ENCODE measurements at places on chromosomes 5 and 9.
A peak's percentile ranks its signal among the peaks of the same experiment; 100 is the strongest.

DNA sequence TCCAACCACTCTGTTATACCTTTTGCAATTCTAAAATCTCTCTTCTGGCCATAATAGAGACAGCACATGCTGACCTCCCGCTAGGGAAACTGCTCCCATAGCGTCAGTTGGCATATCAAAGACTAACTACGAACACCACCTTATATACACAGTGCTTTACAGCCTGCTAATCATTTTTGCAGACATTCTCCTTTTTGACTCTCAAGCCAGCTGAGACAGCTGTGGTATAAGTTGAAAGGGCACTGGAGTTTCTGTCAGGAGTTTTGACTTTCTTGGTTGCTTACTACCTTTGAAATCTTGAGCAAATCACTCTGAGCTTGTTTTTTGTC lies 160.2 kb upstream of the TBCA start:
- no peak for DNase-seq

DNA sequence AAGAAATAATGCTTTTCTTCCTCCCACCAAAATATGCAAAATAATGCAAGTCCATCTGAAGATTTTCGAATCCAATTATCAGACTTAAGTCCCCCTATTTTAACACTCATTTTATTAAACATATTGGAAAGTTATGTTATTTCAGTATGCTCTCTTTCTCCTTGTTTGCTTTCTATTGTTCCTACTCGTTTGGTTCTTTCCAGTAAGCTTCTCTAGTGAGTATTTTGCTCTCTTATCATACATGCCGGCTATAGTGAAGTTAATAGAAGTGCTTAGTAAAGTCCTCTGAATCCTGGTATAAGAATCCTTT lies 517 bp downstream of the ALDH1A1 start:
- DNase-seq = no peak

DNA sequence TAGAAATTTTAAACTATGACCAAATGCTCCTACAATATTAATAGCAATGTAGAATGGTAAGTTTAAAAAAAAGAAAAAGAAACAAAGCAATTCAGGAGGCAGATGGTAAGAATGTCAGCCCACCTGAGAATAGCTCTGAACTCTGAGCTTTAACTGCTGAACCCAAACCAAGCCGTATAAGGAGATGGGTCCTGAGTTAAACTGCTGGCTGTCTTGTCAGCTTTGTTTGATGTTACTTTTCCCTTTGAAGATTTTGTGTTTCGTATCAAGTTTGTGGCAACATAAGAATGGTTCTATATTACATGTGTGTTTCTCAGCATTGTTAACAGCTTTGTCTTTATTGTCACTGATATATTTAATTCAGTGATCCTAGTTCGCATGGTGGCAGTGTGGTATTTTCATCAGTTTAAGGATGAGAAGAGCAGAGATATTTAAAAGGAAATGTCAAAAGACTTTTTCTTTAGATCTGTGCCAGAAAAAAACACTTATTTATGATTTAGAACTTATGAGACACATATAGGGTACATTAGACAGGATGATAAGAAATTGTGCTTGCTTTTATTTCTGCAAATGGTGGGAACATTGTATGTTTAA lies 390.1 kb downstream of the CCDC171 start:
- DNase-seq = peak; percentile 26

DNA sequence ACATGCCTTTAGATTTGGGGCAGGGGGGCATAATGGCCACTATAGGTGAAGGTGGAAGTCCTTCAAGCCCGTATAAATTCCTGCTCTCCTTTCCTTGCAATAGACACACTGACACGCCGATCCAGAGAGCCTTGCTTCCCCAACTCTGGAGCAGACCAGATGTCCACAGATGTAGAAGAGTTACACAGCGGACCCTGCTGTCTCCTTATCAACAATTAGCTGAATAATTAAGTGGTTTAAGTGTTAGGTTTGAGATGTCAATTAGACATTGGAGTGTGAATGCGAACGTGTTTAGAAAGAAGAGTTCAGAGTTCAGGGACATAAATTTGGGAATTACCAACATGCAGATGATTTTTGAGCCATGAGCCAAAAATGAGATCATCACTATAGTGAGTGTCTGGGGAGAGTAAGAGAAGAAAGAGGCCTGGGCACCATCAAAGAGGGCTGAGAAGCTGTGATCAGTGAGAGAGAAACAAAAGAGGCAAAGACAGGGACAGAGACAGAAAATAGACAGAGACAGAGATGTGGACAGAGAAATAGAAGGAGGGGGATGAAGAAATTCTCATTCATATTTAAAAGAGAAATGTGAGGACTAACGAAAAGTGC lies 734.4 kb upstream of the ADAMTS16 start:
- DNase-seq = no peak

GRCh38 chr9:109828254-109828653 lies 48.3 kb downstream of the PALM2AKAP2 start:
- no peak for DNase-seq

GRCh38 chr9:114117614-114117995 lies 18.5 kb upstream of the KIF12 start:
- DNase-seq = no peak

DNA sequence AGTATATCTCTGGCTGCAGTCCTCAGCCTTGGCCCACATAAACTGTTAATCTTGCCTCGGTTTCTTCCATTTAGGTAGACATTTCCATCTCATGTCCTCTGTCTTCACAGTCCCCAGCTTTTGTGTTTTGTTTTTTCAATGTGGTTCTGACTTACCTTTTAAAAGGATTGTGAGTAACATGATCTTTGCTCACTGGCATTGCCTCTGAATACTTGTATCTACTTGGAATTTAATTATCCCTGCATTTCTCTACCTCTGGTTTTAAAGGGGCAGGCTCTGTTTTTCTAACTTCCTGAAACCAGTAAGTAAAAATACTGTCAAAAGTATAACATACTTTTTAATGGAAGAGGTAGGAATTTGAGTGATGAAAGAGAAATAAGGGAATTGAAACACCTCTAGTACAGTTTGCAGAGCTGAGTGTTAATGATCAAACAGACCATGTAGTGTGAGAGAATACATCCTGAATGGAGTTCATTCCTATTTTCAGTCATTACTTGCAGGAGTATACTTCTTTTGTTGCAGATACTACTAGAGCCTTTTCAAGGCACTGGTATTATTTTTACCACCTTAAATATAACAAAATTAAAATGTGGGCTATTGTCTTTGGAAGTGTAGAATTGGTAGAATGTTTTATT lies 62.6 kb downstream of the MTREX start:
- DNase-seq = no peak

GRCh38 chr5:130112246-130112645 lies 208.0 kb downstream of the CHSY3 start:
- no peak for DNase-seq

GRCh38 chr5:17238521-17239041 lies 21.1 kb downstream of the BASP1 start:
- DNase-seq = peak; percentile 95

DNA sequence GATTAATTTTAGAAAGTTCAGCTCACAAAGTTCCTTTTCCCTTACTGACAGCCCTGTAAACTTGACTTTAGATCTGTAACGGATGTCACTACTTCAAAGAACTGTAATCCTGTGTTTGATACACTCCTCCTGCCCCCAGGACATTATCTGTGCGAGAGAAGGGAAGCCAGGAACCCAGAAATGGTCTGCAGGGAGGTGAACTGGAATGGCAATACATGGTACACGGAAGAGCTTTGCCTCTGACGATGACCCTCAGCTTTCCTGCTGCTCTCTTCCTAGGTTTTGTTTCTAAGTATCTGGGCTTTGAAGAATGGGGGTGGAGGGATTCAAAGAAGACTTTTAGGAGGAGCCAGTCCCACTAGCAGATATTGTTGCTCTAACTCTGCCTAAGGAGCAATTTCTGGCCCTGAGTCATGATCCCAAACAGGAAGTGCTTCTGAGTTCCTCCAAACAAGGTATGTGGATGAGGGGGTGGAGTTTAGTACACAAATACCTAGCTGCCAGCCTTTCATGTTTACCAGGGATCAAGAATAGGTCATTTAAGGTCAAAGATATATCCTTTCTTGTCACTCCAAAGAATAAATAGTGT lies 43.4 kb upstream of the TMC1 start:
- DNase-seq = peak; percentile 80

- DNase-seq = no peak
Measured at GRCh38 chr5:80962630-80963520, 2.7 kb downstream of the RASGRF2 start.

GRCh38 chr5:113572716-113573115 lies 59.2 kb downstream of the YTHDC2 start:
- no peak for DNase-seq

- DNase-seq = no peak
Measured at GRCh38 chr5:26807231-26808199, 230.9 kb downstream of the CDH9 start.

- DNase-seq = no peak
Measured at GRCh38 chr5:55502759-55503158, 32.0 kb downstream of the PLPP1 start.

DNA sequence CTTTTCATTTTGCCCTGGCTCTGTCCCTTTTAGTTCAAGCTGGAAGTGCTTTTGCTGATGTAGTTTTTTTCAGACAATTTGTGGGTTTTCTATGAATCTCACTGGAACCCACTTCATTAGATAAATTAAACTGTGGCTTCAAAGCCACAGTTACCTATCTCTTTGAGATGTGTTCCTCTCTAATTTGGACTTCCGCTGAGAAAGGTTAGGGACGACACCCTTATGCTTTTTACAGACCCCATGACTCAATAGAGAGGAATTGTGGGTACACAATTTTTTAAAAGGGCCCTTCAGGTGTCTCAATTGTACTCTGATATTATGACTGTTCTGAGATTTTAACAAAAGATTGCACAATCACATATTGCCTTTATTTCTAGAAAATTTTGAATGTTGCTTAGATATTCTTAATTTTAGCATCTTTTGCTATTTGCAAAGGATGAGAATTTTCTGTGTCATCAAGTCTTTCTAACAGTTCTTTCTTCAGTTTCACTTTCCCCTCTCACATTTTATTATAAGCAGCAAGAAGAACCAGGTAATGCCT lies 110.6 kb downstream of the GADD45G start:
- DNase-seq = no peak

GRCh38 chr9:65411901-65412300 lies 126.9 kb upstream of the FOXD4L5 start:
- no peak for DNase-seq

- DNase-seq = no peak
Measured at GRCh38 chr9:101030086-101030391, 1.5 kb downstream of the PLPPR1 start.

DNA sequence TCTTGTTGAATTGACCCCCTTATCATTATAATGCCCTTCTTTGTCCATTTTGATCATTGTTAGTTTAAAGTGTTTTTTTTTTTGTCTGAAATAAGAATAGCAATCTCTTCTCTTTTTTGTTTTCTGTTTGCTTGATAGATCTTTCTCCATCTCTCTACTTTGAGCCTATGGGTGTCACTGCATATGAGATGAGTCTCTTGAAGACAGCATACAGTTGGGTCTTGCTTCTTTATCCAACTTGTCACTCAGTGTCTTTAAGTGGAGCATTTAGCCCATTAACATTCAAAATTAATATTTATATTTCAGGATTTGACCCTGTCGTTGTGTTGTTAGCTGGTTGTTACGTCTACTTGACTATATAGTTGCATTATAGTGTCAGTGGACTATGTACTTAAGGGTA lies 135.4 kb downstream of the HMHB1 start:
- DNase-seq = no peak

- no peak for DNase-seq
Measured at GRCh38 chr9:133508046-133508445, 16.7 kb downstream of the MYMK start.

GRCh38 chr9:21811914-21812313 lies 9.5 kb downstream of the MTAP start:
- DNase-seq = no peak

GRCh38 chr5:81786496-81786895 lies 35.6 kb upstream of the SSBP2 start:
- no peak for DNase-seq

GRCh38 chr5:652023-652515 lies 39.9 kb downstream of the CEP72 start:
- no peak for DNase-seq

GRCh38 chr9:69623276-69623675 lies 48.9 kb downstream of the APBA1 start:
- DNase-seq = no peak

GRCh38 chr9:87006956-87007355 lies 59.6 kb upstream of the GAS1 start:
- DNase-seq = no peak

GRCh38 chr5:73112359-73112758 lies 8.0 kb upstream of the TMEM171 start:
- no peak for DNase-seq

- peak; percentile 68 for DNase-seq
Measured at GRCh38 chr5:33470544-33470943, 29.8 kb downstream of the TARS1 start.

- DNase-seq = no peak
Measured at GRCh38 chr9:133143639-133144141, 20.0 kb downstream of the GBGT1 start.

Measured in fibroblast of upper back skin (primary cell).